ENCODE measurements at places on chromosomes 4 and X. TPM values are rescaled to one million over a fixed set of nuclear protein-coding genes. Genes with fewer than 3 reads are reported as not detected.

Gene PAGE5
- total RNA-seq: not detected

Gene FGF13
- total RNA-seq: 25.3 TPM

Gene USP26
- 3.1 TPM for total RNA-seq

Gene EXOC1
- 51.3 TPM for total RNA-seq

Gene FAM199X
- 20.9 TPM for total RNA-seq

Gene FUNDC2
- total RNA-seq: 77.0 TPM

Gene ATOH1
- total RNA-seq: 0.48 TPM

Gene ZDHHC15
- 2.9 TPM for total RNA-seq

Gene UCHL1
- 23.6 TPM for total RNA-seq

Gene DAPP1
- 9.1 TPM for total RNA-seq
